Glutamatergic neuron (in vitro differentiated cells): ENCODE measurements at places on chromosomes 1 and 21.

- DNase-seq: no peak
Observed at GRCh38 chr1:223074445-223075300, 68.4 kb downstream of the TLR5 start.

DNA sequence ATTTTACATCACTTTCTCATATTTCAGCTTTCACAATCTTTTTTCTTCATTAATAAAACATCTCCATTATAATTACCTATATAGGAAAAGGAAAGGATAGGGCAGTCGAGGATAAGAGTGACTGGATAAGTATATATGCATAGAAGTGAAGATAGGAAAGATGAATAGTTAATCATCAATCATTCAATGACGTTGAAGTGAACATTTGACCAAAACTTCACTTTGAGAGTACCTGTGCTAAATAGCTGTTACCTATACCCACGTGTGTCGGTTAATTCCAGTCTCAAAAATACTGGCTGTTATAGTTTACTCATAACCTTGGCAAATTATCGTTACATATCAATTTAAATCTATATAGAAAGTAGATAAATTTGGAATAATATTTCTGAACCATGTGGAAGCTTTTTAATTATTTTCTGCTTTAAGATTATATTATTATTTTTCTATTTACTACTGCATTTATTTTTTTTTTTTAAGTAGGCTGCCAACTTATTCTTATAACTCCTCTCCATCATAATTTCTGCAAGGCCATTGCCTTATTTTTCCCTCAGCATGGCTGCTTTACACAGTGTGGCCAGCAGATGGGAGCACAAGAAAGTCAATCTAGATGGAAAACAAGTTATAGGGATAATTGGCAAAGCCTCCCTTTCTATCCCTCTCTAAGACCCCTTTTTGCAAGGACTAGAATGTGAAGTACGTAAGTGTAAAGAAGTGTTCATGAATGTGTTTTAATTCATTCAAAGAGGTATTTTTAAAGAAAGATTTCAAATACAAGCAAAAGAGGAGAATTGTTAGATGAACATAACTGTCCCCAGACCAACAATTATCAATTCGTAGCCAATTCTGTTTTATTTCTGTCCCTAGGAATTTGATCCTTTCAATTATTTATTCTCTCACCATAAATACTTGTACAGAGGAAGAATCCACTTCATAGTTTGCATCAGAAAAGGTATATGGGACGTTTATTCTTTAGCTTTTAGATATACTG, 290.4 kb downstream of the KCNT2 start:
- DNase-seq: peak; percentile 44

GRCh38 chr1:39266269-39266668, 61.8 kb downstream of the MACF1 start:
- DNase-seq: no peak

GRCh38 chr1:155073377-155074242, 5.0 kb upstream of the EFNA3 start:
- DNase-seq: no peak

DNA sequence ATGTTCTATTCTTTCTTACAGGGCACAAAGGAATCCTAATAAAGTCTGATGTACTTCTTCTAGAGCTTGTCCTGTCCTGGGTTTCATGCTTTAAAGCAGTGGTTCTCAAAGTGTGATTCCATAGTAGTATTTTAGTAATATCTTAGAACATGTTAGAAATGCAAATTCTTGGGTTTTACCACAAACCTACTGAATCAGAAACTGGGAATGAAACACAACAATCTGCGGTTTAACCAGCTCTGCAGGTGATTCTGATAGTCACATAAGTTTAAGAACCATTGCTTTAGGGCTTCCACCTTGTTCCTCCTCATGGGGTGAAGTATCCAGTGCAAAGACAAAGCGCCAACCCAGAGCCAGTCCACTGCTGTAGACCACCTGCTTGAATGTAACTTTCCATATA, 41.1 kb downstream of the NGF start:
- DNase-seq: no peak

DNA sequence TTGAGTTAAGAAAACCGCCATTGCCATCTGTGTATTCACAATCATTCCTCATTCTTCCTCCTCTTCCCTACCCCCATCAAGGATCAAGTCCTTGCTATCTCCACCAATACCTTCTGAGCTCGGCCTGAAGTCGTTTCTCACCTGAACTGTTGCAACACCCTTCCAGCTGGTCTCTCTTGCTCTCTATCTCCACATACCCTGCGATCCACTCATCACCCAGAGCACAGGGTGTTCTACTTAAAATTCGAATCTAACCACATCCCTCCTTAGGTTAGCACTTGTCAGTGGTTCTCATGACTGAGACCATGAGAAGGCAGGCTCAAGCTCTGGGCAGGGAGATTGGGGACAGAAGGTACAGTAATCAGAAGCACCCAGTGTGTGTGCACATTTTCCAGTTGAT, 4.6 kb downstream of the IVL start:
- no peak for DNase-seq

GRCh38 chr1:9120312-9120958, 8.5 kb downstream of the GPR157 start:
- no peak for DNase-seq

DNA sequence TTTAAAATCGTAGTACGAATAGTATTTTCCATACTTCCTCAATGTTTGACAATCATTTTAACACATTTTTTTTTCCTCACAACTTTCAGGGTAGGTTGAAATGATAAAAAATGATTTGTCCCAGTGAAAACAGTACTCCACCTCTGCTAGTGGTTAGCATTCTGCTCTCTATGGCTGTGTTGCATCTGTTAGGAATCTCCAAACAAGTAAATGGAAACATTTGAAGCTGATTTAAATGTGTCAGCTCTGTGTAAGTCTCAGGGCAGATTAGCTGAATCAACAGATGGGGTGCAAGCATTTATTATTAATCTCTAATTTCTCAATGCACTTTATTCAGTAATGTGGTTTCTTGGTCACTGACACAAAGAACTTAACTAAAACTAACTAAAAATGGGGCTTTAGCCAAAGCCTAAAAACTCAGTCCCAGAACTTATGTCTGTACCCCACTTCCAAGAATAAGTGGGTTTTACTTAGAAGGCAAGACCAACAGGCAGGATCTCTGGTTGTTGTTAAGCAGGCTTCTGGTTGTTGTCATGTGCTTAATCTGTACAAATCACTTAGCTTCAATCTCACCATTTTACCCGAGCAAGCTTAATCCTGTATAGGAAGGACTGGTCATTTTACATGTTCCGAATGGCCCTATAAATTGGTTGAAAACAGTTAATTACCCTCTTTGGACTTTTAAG, 67.8 kb downstream of the PRRX1 start:
- DNase-seq: no peak

- DNase-seq: peak; percentile 56
Observed at GRCh38 chr1:107139833-107140702, 771 bp upstream of the NTNG1 start.

- no peak for DNase-seq
Observed at GRCh38 chr1:239630767-239631166, 244.4 kb downstream of the CHRM3 start.

DNA sequence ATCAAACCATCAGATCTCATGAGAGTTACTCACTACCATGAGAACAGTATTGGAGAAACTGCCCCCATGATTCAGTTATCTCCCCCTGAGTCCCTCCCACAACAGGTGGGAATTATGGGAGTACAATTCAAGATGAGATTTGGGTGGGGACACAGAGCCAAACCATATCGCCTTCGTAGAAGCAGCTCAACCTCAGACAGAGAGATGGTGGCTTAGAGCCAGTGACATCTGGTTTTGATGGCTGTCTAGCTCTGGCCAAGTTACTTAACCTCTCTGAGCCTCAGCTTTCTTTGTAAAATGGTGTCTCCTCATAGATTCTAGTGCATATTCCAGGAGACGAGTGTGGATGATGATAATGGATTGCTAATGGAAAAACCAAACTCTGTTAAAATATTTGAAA, 27.2 kb downstream of the MX1 start:
- DNase-seq: no peak

DNA sequence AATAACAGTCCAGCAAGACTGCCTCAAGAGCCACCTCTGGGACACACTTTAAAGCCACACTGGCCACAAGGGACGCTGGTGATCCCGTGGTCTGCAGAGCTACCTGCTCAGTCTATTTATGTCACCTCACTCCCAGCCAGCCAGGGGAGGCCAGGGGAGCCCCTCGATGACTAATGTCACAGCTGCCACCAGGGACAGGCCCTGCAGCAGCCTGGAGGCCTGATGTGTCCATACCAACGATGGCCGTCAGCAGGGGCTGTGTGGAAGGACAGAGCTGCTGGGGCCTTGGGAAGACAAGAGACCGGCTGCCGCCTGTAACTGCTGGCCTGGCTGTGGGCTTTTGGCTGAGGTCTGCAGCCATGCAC, 71.0 kb downstream of the SIK1 start:
- no peak for DNase-seq

GRCh38 chr1:109613361-109614147, 5.9 kb downstream of the GNAT2 start:
- no peak for DNase-seq

DNA sequence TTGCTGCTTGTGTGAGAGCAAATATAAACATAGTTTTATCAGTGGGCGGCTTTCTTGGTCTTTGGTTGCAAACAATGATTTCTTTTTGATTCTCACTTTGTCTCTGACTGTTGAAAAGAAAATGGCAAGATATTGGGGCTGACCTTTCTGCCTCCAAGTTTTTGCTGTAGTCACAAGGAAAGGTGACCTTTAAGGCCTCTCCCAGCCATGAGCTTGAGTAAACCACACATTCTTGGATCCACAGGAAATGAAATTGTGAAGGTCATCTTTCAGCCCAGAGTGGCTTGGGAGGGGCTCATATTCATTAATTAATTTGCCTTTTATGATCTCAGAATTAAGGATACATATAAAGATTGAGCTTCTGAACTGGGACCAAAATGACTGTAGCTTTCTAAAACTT, 241.6 kb downstream of the BACH1 start:
- no peak for DNase-seq

DNA sequence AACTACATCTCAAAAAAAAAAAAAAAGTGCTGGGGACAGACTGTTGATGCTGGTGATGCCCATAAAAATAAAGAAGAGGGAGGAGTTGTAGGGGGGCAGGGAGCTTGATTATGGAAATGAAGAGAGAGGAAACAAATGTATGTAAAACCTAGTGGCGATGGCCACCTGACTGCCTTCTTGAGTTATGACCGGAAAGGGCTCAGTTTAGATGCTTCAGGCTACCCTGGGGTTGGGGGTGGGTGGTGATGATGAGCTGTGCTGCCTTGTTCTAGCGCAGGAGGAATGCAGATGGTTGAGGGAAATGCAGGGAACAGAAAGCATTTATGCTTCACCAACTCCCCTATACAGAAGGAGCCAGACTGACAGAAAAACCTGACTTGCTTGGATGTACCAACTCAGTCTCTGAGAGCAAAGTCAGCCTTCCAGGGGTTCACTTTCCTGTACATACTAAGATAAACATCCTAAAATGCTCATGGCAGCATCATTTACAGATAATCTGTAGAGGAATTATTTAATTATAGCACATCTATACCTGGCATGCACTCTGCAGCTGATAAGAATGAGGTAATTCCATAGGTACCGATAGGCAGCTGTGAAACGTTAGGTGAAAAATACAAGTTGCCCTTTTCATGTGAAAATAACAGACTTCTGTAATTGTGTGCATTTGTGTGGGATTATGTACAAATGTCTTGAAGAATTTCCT, 8.0 kb upstream of the BCAR3 start:
- DNase-seq: no peak
